ENCODE measurements at places on chromosomes 6 and 20. TPM values are rescaled to one million over a fixed set of nuclear protein-coding genes. Genes with fewer than 3 reads are reported as not detected.
A peak's percentile ranks its signal among the peaks of the same experiment; 100 is the strongest.

DNA sequence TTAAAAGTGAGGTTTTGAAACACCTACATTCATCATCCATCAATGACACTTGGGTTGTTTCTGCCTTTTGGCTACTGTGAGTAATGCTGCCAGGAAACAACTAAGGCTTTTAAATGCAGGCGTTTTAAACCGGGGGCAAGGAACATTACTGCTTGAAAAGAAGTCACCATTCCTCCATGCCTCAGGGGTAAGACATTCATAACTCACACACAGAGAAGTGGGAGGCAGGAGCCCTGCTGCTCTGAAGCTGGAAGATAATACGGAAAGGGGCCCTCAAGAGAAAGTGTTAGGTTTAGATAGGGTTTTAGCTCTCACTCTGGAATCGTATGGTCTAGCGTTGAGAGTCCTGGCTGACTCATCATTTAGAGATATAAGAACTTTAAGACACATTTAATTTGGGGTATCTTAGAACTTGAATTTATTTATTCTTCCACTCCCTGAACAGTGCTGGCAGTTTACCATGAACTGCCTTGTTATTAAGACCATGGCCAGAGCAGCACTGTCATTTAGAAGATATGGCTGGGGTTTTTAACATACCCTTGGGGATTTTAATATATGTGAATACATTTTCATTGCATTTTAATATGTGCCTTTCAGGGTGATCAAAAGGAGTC is 1.8 kb downstream of the TUBB1 start:
- no peak for DNase-seq

DNA sequence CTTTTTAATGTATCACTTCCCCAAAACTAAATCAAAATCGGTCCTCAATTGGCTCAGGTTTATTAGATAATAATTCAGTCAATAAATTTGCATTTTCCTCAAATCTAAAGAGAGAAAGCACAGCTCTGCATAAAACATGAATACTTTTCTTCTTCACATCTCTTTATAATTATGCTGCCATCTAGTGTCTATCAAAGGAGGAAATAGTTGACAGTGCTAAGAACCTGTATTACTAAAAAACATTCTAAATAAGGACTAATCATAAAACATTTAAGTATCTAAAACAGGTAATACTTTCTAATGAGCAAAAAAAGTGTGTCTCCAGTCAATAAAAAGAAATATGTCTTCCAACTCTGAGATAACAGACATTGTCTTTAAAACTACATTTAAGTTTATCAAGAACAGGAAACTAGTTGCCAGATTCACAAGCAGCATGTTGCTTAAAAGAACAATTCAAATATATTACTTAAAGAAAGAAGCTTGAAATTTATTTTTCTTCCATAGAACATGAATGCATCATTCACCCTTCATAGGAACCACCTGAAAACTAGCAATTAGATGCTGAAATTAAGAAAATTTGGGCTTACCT is 56.5 kb upstream of the DST start:
- no peak for DNase-seq

DNA sequence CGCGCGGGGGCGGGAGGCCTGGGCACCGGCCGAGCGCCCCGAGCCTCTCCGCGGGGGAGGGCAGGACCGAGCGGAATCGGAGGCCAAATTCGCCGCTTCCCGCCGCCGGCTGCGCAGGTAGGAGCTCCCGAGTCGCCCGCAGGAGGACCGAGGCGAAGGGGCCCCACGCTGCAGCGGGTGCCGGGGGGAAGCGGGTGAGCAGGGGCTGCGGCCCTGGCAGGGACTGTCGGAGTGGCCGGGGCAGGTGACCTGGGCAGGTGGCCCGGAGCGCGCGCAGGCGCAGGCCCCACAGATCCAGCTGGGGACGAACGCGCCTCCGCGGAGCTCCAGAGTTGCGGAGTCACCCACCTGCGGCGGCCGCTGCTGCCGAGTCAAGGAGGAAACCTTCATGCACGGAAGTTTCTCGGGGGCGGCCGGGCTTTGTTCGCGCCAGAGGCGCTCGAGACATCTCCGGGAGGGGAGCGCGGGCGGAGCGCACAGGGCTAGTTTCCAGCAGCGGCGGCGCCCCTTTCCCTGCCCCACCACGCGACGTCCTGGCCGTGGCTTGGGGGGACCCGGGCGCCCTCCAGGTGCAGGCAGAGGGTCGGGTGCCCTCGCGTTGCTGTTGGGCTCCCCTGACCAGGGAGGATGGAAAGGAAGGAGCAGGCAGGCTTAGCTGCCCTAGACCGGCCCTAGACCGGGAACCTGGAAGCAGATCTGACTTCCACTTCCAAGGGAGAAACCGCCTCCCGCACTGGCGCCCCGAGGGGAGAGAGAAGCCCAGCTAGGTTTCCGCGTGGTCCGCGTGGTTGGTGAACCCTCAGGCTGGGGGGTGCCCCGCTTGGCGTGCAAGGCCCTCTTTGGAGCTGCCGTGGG is 590 bp downstream of the SLCO4A1 start:
- peak; percentile 57 for DNase-seq

GRCh38 chr6:141394565-141395051 is 738.1 kb upstream of the GJE1 start:
- no peak for DNase-seq

- DNase-seq, result no peak
These were observed 34.8 kb upstream of the PLCB1 start for GRCh38 chr20:8097307-8097706.

DNA sequence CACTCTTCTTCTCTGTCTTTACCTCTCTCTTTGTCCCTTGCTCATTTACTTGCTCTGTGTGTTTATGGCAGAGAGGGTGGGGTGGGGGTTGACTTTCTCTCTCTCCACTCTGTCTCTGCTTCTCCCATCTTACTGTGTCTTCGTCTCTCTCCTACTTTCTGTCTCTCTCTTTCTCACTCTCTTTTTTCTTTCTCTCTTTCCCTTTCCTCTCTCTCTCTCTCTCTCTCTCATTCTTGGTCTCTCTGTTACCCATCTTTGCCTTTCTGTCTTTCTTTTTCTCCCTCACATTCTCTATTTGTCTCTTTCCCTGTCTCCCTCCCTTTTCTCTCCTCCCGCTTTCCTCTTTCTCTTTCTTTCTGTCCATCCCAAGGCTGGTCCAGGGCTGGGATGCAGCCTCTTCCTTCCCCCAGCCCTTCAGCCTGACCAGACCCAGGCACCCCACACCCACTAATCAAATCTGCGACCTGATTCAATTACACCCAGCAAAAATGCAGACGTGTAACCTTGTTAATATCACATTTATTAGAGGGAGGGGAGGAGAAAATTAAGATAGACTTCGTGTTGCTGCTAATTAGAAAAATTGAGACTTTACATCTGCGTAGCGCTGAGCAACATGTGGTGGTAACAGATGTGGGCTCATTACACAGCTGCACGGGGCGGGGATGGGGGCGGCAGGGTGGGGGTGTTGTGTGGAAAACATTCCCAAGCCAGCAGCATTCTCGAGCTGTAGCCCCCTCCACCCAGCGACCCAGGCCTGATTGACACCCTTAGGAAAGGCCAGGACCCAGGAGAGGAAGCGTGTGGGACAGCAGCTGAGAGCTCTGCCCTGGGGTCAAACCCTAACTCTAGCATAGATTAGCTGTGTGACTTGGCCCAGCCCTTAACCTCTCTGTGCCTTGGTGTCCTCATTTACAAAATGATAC is 124.9 kb upstream of the MAFB start:
- DNase-seq, result no peak

DNA sequence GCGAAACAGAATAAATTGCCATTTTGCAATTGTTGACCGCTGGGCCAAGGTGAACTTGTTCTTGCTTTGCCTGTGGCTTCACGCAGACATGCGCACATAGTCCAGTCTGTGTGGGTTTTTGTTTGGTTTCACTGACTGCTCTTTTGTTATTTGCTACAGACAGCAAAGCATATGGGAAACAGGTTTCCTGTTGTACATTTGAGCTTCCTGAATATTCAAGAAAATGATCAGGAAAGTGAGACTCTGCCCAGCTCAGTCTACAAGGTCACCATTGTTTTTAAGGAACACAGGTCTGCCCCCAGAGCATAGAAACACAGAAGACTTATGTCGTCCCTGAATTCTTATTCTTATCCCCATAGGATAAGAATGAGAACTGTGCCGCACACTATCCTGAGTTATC is 55.6 kb downstream of the SASH1 start:
- no peak for DNase-seq

DNA sequence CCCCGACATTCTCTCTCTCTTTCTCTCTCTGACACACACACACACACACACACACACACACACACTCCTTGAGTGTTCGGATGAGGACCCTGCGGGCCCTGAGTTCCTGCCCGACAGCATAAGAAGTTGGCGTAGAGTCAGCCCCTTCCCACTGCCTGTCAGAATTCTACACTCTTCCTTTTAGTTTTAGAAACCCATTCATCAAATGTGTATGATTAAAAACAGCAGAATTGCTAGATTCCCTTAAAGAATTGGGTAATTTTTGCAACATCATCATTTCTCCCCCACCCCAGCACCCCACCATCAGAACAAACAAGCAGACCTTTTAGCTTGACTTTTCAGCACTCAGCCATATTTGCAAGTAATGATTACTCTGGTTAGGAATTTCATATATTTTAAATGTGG is 322.8 kb downstream of the FARS2 start:
- DNase-seq, result no peak

DNA sequence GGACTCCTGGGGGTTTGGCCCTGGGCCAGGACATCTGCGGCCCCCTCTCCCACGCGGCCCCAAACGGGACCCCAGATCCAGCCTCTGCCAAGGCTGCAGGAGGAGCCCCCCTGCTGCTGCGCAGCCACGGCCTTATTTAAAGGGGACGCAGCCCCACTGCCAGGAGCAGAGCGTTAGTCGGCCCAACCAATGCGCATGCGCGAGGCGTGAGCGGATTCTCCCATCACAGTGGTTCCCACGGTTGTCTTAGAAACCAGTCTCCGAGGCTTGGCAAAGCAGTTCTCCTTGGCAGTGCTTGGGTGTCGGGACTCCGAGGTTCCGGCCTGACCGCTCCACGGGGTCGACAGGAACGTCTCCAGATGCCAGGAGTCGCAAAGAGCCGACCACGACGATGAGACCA is 288.3 kb upstream of the ZNF337 start:
- DNase-seq, result no peak

DNA sequence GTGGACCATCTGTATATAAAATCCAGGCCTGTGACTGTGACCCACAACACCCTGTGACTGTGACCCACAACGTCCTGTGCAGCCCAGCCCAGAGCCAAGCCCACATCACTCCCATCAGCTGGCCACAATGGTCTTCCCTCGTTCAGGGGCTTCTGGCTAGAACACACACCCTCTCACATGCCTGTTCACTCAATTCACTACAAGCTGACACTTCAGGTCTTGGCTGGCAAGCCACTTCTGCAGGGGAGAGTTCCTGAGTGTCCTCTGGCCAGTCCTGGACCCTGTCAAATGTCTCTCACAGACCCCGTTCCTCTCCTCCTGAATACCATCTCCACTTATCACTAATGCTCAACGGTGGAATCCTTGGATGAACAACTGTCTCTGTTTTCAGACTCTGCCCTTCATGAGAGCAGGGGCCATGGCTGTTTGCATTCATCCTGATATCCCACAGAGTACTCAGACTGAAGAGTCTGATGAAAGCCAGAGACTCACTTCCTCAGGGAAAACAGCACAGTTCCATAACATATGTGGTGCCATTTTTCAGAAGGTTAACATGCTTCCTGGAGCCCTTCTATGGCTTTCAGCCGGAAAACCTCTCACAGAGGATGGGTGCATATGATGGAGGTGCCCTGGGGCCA is 56.0 kb downstream of the MYH7B start:
- no peak for DNase-seq

GRCh38 chr6:64238071-64238470 is 602.5 kb downstream of the PHF3 start:
- no peak for DNase-seq

- no peak for DNase-seq
These were observed 37.0 kb downstream of the SHLD1 start for GRCh38 chr20:5786930-5787795.

GRCh38 chr20:45098103-45098773 is 2.7 kb downstream of the KCNS1 start:
- DNase-seq, result peak; percentile 75

DNA sequence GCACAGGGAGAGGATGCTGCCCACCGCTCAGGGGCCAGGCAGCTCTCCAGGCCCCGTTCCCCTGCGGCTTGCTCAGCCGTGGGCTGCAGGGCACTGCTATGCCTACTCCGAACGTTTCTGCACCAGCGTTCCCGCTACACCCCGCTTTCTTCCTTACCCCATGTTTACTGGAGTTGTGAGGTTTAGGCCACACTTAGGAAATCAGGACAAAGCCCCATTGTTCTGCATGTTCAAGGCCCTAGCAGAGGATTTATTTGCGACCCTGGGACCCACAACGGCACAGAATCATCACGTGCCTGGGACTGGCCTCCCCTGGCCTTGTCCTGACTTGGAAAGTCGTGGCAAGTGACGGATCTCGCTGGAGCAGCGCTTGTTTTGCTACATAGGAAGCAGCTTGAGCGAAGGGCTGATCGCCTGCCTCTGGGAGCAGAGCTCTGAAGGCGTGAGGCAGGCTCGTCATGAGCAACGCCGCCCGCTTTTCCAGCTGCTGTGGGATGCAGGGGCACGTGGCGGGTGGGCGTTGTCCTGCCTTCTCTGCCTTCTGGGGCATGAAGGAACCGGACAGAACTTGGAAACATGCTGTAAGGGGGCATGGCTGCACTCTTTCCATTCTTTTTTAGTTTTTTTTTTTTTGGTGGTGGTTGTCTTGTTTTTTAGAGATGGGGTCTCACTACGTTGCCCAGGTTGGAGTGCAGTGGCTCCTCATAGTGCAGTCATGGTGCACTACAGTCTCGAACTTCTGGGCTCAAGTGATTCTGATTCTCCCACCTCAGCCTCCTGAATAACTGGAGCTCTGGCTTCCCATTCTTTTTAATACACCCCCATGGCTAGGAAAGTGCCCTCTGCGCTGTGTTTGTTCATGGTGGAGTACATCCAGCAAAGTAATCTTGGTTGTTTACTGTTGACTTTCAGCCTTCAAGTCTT is 14.6 kb upstream of the TMEM181 start:
- DNase-seq, result no peak

DNA sequence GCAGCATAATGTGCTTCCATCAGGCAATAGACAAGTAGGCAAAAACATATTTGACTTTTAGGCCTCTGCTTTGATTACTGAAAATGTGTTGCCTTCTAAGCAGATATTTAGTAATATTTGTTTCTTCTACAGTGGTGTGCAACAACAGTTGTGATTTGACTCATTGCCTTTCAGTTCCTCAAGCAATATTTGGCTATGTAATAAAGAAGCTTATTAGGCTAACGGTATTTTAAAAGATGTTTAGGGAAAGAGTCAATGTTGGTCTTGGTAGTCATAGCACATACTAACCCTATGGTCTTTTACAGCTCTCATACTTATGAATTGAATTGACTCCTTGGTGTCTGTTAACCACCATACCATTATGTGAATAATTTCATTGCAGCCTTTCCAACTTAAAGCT is 124.1 kb downstream of the GRIK2 start:
- no peak for DNase-seq

GRCh38 chr6:158969148-158969547 is 30.9 kb downstream of the RSPH3 start:
- no peak for DNase-seq

FKBP1C gene
- total RNA-seq, result 0.34 TPM

HFE gene
- total RNA-seq, result 1.5 TPM

RALY gene
- total RNA-seq, result 102 TPM

CDK19 gene
- total RNA-seq, result 34.4 TPM

TREM1 gene
- not detected for total RNA-seq

TMC2 gene
- not detected for total RNA-seq

C6orf15 gene
- not detected for total RNA-seq

ADAM33 gene
- 18.9 TPM for total RNA-seq

ABHD16B gene
- total RNA-seq, result not detected

GJA10 gene
- not detected for total RNA-seq

PRKN gene
- 2.8 TPM for total RNA-seq
